NAMALWA (cell line): ENCODE measurements at places on chromosomes 6 and 20.

GRCh38 chr20:53270792-53271375 lies 298.7 kb downstream of the TSHZ2 start:
- DNase-seq, result no peak

DNA sequence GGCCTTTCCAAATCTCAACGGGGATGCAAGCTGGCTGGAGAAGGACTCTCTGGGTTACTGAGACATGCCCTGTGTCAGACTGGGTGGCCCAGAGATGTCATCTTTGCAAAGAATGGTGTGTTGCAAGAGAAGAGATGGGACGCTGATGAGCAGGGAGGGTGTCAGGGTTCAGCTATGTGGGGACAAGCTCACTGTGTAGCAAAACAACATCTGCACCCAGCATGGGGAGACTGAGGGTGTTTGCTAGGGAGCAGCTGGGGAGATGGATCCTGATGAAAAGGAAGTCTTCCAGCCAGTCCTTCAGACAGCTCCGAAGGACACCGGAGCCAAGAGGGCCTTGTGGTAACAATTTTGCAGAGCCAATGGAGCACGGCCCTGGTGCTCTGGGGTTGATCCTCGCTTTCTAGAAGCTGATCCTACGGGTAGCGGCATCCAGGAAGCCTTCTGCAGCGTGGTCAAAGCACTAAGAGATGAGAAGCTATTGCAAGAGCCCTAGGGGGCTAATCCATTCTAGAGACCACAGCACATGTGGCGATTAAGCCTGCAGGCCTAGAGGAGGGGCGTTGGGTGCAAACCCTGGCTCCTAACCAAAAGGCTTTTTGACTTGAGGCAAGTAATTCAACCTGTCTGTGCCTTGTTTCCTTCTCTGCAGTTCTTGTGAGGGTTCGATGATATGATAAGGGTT lies 39.9 kb downstream of the EDN3 start:
- no peak for DNase-seq

DNA sequence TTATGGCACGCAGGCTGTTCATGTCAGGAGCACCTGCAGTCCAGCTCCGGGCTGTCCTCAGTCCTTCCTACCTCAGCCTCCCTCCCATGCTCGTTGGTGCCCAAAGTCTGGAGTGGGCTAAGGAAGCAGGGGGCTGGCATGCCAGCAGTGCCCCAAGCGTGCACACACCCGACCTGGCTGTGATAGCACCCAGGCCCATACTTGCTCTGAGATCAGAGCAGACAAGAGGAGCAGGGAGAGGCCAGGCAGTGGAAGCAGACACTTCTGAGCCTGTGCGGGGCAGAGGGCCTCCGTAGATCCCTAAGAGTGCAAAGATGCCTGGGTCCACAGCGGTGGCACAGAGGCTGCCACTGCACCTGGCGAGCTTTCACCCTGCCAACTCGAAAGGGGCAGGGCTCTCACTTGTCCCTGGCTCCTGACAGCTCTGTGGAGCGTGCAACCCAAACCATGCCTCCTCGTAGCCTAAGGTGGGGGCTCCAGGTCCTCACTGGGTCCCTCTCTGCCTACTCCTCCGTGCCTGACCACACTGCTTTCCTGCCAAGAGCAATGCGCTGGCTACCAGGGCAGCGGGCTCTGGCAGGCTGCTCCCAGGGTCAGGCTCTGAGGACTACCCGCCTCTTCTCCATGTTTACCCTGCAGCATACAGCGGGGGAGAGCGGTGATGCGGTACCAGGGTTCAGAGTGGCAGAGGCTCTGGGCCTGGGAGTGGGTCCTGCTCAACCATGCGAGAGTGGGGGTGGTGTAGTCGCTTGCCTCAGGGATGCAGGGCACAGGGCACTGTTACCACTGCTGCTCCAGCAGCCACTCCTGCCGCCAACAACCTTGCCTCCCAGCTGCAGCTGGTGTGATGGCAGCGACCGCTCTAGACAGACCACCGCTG lies 59.5 kb downstream of the MANEA start:
- no peak for DNase-seq

DNA sequence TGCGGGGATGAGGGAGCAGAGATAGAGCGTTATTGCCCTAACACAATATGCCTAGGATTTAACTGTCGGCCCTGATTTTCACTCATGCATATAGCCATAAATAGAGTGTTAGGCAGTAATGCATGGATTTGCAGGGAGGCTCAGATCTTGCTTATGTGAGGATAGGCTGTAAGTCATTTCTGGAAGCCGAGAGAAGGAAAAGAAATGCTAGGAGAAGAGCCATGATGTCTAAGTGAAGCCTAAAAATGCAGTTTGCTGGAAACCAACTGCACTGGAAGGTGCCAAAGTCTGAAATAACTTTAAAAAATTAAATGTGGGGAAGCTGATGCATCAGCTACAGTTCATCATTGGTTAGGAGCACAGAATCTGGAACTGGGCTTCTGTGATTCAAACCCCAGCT lies 54.3 kb downstream of the ADTRP start:
- no peak for DNase-seq

GRCh38 chr6:41269166-41269565 lies 17.3 kb downstream of the TREM1 start:
- DNase-seq, result no peak

- DNase-seq, result no peak
Observed at GRCh38 chr6:106790149-106790770, 160.9 kb downstream of the QRSL1 start.

GRCh38 chr6:144066741-144067484 lies 28.5 kb downstream of the SF3B5 start:
- DNase-seq, result peak; percentile 21

DNA sequence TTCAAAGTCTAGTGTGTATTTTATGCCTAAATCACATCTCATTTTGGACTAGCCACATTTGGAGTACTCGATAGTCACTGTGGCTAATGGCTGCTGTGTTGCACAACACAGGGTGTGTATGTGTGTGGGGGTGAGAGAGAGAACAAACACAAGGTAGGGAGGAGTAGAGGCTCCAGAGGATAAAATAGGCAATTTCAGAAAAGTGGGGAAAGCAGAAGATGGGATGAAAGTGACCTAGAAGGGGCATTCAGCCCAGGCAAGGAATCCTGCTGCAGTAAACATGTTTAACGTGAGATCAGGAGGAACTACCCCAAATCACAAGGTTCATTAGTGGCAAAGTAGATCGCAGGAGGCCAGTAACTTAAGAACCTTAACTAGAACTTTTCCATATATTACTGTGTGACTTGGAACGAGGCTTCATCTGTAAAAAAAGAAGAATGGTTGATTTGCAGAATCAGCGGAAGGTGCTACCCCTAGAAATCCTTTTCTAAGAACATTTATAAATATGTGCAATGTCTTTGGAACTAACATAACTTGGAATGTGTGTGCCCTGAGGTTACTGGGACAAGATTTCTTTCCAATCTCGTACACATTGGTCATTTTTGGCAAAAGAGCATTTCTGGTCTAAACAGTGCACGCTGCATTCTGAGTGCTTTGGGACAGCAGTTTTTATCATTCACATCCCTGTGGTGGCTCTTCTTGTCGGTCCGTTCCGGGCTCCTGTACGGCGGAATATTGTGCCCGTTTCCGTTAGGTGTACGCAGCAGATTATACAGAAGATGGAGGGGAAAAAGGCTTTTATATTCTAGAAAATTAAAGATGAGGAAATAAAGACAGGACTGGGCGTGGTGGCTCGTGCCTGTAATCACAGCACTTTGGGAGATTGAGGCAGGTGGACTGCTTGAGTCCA lies 2.6 kb downstream of the DUSP22 start:
- DNase-seq, result no peak

DNA sequence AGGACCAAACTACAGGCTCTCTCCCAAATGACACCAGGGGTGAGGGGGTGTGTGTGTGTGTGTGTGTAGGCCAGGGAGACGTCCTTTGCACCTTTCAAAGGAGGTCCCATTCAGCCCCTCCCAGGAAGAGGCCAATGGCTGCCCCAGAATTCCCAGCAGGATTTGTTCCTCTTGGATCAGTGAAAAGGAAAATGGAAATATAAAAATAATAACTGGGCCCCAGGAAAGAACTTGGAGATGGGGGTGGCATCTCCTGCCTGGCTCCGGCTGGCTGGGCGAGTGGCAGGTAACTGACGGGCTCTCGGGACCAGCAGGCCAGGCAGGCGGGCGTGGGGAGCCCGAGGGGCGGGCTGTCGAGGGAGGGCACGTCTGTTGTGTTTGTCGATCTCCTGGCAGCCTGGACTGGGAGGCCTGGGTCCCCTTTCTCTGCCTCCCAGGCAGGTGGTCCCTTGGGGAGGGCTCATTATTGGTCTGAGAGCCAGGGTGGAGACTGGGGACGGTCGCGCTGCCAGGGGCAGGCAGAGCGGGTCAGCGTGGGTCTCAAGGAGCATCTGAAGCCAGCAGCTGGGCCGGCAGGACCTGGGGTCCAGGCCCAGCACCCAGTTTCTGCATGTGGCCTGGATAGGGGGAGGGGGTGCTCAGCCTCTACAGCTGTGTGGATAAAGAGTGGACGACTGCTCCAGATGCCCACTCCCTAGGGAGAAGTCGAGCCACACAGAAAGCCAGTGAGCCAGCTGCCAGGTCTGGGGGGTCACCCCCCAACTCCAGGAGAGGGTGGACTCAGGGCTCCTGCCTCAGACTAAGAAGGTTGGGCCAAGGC lies 3.1 kb downstream of the NOL4L start:
- DNase-seq, result no peak

- DNase-seq, result no peak
Observed at GRCh38 chr6:100658486-100658885, 193.8 kb upstream of the SIM1 start.

- no peak for DNase-seq
Observed at GRCh38 chr20:31677553-31678260, 40.0 kb downstream of the COX4I2 start.

DNA sequence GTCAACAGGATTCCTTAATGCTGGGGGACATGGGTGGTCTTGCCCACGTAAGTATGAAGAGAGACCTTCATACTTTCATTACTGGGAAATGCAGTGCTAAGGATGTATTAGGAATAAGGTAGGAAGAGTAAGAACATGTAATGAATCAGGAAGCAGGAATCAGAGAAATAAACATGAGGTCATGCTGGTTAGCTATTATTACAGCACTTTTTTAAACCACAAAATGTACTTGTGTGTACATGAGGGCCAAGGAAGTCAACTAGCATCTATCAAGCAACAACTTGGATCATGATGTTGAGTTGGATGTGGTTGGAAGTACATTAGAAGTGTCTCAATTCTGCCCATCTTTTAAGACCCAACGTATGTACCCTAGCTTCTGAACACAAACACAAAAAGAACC lies 63.5 kb upstream of the E2F3 start:
- DNase-seq, result no peak

DNA sequence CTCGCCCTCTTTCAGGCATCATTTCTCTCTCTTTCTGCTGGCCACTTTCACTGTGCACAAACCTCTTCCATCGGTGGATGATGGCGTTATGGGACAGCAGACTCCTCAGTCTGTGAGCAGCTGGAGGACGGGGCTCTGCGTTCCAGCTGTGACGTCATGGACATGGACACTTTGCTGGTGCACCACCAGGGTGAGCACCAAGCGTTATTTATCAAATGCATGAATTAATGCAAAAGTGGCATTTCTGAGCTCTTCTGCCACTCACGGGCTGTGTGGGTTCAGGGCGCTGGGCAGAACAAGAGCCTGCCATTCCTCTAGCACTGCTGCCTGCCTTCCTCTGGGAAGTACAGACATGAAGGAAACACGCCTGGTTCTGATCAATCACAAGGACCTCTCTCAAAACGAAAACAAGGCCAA lies 82.9 kb upstream of the MPC1 start:
- DNase-seq, result no peak

GRCh38 chr20:33323236-33323635 lies 40.2 kb downstream of the BPIFB1 start:
- DNase-seq, result no peak

- DNase-seq, result no peak
Observed at GRCh38 chr6:159404296-159404695, 235.1 kb downstream of the FNDC1 start.

DNA sequence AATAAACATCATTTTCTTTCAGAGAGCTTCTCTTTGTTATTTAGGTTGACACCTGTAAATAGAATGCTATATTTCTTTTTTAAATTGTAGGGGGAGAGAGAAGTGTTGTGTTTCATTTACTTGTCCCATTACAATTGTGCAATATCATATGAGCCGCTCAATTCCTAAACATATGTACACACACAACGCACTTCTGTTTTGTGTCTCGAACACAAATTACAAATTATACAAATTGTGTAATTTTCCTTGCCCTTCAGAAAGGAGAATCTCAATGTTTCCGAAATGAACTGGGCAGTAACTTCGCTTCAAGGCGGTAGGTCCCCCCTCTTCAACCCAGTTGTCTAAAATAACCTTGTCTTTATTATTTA lies 2.6 kb upstream of the ABT1 start:
- DNase-seq, result no peak

DNA sequence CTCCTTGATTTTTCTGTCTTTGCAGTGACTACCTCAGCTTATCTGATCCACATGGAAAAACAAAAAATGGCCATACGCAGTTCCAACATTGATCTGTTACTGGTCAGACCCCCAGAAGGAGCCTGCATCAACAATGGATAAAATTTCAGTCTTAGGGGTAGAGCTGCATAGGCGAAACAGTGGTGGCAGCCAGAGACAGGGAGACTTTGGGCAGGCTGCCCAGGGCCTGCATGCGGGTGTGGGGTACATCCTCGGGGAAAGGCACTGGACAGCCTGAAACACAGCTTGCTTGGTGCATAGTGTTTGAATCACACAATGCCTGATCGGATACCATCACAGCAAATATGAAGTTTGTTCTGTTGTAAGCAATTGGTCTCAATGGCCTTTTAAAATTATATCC lies 847.8 kb downstream of the QKI start:
- DNase-seq, result no peak

DNA sequence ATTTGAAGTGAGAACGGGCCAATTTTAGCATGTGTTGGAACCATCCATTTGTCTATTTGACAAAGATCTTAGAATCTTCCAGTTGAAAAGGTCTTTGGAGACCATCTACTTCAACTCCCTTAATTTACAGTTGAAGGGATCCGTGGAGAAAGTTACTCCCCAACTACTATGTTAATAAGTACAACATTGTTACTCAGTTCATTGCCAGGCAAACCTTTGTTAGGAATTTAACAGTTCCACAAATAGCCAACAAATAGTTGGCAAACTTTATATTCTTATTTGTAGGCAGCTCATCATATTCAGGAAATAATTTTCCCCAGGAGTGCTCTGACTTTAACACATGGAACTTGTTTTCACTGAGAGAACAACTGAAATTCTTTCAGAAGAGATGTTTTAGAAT lies 81.0 kb upstream of the FLRT3 start:
- no peak for DNase-seq

DNA sequence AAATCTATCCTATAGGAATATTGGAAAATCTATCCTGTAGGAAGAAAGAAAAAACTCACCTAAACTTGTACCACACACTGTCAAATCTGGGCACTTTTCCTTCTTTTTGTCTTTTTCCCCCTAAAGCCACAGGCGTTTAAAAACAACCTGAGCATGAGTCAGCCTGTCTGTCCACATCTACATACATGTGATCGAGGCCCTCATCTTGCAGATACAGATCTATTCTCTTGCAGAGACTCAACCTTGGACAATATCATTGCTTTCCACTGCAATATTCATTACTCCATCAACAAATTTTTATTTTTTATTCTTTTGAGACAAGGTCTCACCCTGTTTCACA lies 95.9 kb upstream of the IYD start:
- peak; percentile 8 for DNase-seq

GRCh38 chr6:710601-711571 lies 17.9 kb upstream of the EXOC2 start:
- peak; percentile 85 for DNase-seq
